Vagina (tissue), 2 donors: ENCODE measurements at places on chromosomes 5 and 9. TPM values are rescaled to one million over a fixed set of nuclear protein-coding genes. Genes with fewer than 3 reads are reported as not detected.

PCDHA3 gene
- total RNA-seq: 0.74 TPM

PCDHA1 gene
- total RNA-seq: not detected

PCDHB14 gene
- 4.2 TPM for total RNA-seq

WNT8A gene
- not detected for total RNA-seq

FOXD4 gene
- not detected for total RNA-seq

NDST1 gene
- total RNA-seq: 73.9 TPM

PCDHGC3 gene
- 78.3 TPM for total RNA-seq

GTF2H2 gene
- total RNA-seq: 10.8 TPM

- no peak overlapping the region for H3K27ac ChIP-seq
- no peaks in the 10 kb centered on the region for H3K36me3 ChIP-seq
- no peak overlapping the region for H3K4me3 ChIP-seq
Measured at GRCh38 chr5:1272201-1272600, 22.7 kb downstream of the TERT start.

DNA sequence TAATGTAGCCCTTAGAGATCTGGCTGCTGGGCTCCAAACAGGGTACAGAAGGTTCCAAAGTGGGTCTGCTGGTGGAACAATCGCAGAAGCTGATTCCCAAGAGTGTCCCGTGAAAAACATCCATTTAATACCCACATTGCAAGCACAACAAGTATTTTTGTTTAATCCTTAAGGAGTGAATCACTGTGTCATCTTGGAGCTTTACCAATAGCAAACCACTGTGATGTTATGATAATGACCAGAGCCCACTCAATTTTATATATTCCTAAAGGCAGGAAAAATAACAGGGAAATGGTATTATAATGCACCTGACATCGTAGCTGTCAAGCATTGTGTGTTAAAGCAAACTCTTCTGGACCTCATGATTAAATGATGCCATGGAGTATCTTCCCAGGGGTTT lies 291.9 kb downstream of the FBXL7 start:
- H3K27me3 ChIP-seq: no peaks in the 10 kb centered on the region
- DNase-seq: no peak
- no peaks in the 10 kb centered on the region for H3K36me3 ChIP-seq
- H3K4me1 ChIP-seq: peaks cover 30% of the 10 kb centered on the region
- H3K4me3 ChIP-seq: no peak overlapping the region

DNA sequence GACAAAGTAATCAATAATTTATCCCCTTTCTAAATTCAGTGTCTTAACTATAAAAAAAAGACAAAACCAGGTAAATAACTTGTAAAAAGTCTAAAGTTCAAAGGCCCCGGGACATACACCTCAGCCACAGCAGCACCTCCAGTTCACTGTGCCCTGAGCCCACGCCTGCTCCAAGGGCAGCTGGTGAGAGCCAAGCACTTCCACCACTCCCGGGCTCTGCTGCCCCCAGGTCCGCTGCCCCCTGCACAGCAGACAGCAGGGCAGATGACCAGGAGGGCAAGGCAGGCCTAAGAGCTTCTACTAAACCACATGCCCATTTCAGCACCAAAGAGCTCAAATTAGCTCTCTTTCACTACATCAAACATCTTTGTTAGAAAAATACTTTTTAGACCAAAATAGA lies 91.9 kb downstream of the CAMSAP1 start:
- no peaks in the 10 kb centered on the region for H3K36me3 ChIP-seq
- no peak for DNase-seq
- H3K4me1 ChIP-seq: no peaks in the 10 kb centered on the region
- H3K27ac ChIP-seq: no peak overlapping the region
- no peak overlapping the region for H3K4me3 ChIP-seq

DNA sequence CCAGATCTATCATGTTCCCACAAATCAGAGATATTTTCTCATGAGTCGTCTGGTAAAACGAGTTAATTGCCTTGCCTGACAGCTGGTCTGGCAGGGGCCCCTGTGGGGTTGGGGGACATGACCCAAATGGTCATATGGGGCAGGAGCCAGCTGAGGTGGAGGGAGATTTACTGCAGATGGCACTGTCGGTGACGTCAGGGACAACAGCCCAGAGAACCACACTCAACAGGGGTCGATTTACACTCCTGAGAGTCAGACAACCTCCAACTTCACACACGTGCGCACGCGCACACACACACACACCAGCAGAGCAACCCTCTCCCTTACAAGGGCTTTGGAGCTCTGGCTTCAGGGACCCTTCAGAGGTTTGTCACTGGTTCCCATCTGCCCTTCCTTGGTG lies 23.4 kb upstream of the GABRP start:
- no peaks in the 10 kb centered on the region for H3K27me3 ChIP-seq
- no peaks in the 10 kb centered on the region for H3K36me3 ChIP-seq
- no peak overlapping the region for H3K4me3 ChIP-seq
- H3K27ac ChIP-seq: no peak overlapping the region
- DNase-seq: no peak

DNA sequence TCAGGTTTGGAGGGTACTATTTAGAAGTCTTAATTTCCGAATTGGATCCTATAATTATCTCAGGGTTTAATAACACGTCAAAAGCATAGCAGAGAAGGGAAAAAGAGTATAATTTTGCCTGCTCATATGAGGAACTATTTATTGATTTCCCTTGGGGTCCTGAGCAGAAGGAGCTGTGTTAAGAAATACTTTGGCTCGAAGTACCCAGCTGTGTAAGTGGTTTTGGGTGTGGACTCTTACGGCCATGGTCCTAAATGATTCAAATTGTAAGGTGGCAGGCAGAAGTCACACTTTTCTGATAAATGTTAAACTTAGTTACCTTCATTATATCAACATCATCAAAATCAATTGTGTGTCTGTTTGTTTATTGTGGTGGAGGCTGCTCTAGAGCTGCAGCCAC lies 190.4 kb downstream of the MTRR start:
- H3K27me3 ChIP-seq: no peaks in the 10 kb centered on the region
- no peak overlapping the region for H3K4me3 ChIP-seq
- no peaks in the 10 kb centered on the region for H3K36me3 ChIP-seq
- no peak for DNase-seq
- no peaks in the 10 kb centered on the region for H3K4me1 ChIP-seq

GRCh38 chr5:73648515-73648914 lies 22.5 kb downstream of the ARHGEF28 start:
- no peaks in the 10 kb centered on the region for H3K27me3 ChIP-seq
- H3K36me3 ChIP-seq: no peaks in the 10 kb centered on the region
- peaks cover 5% of the 10 kb centered on the region for H3K4me1 ChIP-seq
- H3K27ac ChIP-seq: no peak overlapping the region

- no peak overlapping the region for H3K27ac ChIP-seq
- H3K36me3 ChIP-seq: no peaks in the 10 kb centered on the region
- peaks cover 12% of the 10 kb centered on the region for H3K4me1 ChIP-seq
- DNase-seq: no peak
- H3K27me3 ChIP-seq: no peaks in the 10 kb centered on the region
- no peak overlapping the region for H3K4me3 ChIP-seq
Measured at GRCh38 chr5:115324021-115324420, 27.6 kb upstream of the CCDC112 start.

DNA sequence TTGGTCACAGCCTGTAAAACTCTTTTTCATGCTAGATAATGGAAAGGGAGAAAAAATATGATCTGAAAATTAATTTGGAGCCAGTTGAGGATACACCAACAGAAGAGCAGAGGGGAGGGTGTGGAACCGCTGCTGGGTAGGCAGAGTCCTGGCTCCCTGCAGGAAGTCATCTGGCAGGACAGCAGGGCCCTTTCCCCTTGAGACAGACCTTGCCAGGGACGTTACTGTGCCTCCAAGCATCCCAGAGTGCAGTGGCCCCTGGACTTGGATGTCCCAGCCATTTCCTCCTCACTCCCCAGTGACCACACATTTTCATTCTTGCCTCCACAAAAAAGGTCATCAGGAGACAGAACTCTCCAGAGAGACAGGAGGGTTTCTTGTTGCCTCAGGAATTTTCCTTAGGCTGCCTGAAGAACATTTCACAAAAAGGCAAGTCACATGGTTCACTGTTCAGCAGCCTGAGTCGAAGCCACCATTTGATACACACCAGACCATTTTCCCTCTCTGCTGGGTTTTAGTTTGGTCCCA lies 5.9 kb downstream of the TRPM3 start:
- no peak overlapping the region for H3K27ac ChIP-seq
- no peak overlapping the region for H3K4me3 ChIP-seq
- DNase-seq: no peak
- no peaks in the 10 kb centered on the region for H3K4me1 ChIP-seq

GRCh38 chr9:135447126-135447525 lies 32.5 kb upstream of the PPP1R26 start:
- no peaks in the 10 kb centered on the region for H3K36me3 ChIP-seq
- no peaks in the 10 kb centered on the region for H3K4me1 ChIP-seq

- H3K4me1 ChIP-seq: peaks cover 3% of the 10 kb centered on the region
- H3K27ac ChIP-seq: no peak overlapping the region
- no peak for DNase-seq
- no peaks in the 10 kb centered on the region for H3K27me3 ChIP-seq
- H3K4me3 ChIP-seq: no peak overlapping the region
Measured at GRCh38 chr5:154697371-154697770, 57.8 kb upstream of the LARP1 start.

DNA sequence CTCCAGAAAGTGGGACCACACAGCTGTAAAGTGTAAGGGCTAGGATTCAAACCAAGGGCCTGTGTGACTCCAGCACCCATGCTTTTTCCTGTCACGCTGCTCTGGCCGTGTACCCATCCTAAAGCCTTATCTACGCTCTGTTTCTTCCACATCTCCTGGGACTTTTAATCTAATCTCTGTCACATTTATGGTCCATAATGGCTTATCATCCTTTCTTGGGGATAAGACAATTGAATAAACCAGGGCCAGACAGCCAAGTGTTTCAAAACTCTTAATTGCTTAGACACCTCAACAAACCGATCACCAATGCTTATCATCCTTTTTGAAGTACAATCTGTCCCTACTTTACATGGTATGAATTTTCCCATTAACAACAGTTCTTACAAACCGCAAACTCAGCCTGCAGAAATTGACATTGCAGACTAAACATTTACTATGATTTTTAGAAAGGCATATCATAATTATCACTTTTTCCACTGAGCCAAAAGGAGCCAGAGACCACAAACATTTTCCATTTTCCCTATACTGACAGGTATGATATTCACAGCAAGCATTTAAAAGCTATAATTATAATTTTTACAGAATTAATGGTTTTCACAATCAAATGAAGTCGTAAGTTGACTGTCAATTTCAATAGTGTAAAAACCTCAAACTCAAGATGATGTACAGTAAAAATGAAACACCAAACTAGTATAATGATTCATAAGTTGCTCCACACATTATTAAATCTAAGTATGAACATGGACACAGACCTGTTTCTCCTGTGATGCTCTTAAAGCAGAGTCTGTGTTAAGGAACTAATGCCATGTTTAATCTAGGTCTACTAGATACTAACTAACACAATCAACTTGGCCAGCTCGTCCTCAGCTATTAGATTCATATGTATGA lies 99.5 kb downstream of the FBXW11 start:
- no peaks in the 10 kb centered on the region for H3K27me3 ChIP-seq
- peaks cover 6% of the 10 kb centered on the region for H3K36me3 ChIP-seq
- no peak overlapping the region for H3K4me3 ChIP-seq
- DNase-seq: no peak
- H3K4me1 ChIP-seq: no peaks in the 10 kb centered on the region

- H3K36me3 ChIP-seq: no peaks in the 10 kb centered on the region
- H3K27ac ChIP-seq: no peak overlapping the region
- H3K27me3 ChIP-seq: no peaks in the 10 kb centered on the region
- H3K4me1 ChIP-seq: peaks cover 17% of the 10 kb centered on the region
- no peak overlapping the region for H3K4me3 ChIP-seq
Measured at GRCh38 chr9:37433867-37434371, 11.4 kb downstream of the GRHPR start.

DNA sequence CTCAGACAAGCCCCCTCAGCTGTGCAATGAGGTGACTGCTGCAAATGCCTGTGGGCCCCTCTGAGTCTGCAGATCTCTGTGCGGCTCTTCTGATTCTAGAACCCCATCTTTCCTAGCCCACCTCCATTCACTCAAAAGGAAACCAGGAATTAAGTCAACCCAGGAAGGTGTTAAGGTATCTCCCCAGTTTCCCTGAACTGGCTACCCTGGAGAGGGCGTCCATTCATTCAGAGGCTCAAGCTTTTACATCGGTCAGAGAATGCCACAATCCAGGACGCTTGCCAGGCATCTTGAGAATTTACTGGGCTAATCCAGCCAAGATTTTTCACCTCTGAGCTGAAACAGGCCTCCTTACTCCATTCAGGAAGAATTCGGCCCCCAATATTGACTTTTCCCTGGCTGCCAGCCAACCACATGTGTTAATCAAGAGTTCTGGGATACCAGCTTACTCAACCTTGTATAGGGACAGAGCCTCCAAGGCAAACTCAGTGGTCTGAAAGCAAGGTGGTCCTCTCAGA lies 889 bp upstream of the ADAMTS12 start:
- peaks cover 8% of the 10 kb centered on the region for H3K4me1 ChIP-seq
- H3K27ac ChIP-seq: peak overlapping the region; percentile 48
- no peaks in the 10 kb centered on the region for H3K27me3 ChIP-seq
- DNase-seq: no peak
- peak overlapping the region; percentile 39 for H3K4me3 ChIP-seq
- no peaks in the 10 kb centered on the region for H3K36me3 ChIP-seq

DNA sequence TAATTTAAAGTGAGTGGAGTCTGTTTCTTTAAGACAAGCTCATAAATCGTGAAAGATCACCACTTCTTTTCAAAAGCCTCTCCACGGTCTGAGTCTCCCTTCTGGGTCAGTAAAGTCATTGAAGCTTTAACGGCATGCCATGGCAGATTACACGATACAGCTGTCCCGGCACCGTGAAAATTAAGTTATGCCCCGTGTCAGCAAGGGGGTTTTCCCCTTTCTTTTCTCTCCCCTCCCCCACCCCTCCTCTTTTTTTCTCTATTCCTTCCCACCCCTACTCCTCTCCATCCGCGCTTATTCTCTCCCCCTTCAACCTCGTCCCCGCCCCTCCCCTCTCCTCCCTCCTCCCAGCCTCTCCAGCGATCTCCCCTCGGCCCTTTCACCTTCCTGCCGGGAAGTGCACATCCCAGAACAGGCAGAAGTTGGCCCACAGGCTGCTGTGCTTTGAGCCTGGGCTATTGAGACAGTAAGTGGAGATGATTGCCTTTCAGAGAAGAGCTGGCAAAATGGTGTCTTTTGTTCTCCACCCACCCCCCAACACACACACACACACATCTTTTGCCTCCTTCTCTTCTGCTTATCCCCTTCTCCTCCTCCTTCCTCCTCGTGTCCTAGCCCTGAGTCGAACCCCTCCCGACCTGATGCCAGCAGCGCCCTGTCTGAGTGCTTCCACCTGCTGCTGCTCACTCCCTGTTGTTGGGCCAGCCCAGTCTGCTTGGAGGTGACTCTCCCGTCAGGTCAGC lies 44.1 kb downstream of the GAS1 start:
- H3K36me3 ChIP-seq: no peaks in the 10 kb centered on the region
- H3K27ac ChIP-seq: no peak overlapping the region
- DNase-seq: no peak
- H3K27me3 ChIP-seq: peaks cover 6% of the 10 kb centered on the region

- H3K27me3 ChIP-seq: no peaks in the 10 kb centered on the region
- no peak overlapping the region for H3K27ac ChIP-seq
- DNase-seq: no peak
- no peaks in the 10 kb centered on the region for H3K36me3 ChIP-seq
- no peak overlapping the region for H3K4me3 ChIP-seq
Measured at GRCh38 chr5:66945389-66946349, 250.9 kb downstream of the CD180 start.
